ENCODE measurements at places on chromosomes 2 and 18. TPM values are rescaled to one million over a fixed set of nuclear protein-coding genes. Genes with fewer than 3 reads are reported as not detected.
A peak's percentile ranks its signal among the peaks of the same experiment; 100 is the strongest.

The CCL20 gene
- not detected for total RNA-seq

The ABHD1 gene
- total RNA-seq: 2.0 TPM

The ARHGAP28 gene
- 1.4 TPM for total RNA-seq

The HOXD3 gene
- 0.27 TPM for total RNA-seq

DNA sequence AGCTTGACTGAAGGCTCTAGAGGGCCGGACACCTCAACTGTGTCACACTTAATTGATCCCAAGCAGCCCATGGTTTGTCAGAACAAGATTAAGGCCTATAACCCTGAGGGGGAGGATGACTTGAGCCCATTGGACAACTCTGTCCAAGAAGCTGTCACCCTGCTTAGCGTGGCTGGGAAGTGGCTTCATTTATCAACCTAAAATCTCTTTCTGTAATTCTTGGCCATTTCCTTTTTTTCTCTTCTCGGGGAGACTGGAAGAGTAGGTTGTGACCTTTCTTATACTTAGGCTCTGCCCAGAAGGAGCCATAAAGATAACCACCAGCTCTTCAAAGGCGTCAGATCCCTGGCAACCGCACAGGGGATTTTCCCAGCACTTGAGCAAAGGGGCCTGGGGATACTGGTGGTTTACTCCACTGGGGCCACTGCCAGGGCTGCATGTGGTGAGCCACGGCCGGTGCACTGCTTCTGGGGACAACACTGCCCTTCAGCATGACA is 265.5 kb downstream of the CYRIA start:
- peak; percentile 76 for DNase-seq

DNA sequence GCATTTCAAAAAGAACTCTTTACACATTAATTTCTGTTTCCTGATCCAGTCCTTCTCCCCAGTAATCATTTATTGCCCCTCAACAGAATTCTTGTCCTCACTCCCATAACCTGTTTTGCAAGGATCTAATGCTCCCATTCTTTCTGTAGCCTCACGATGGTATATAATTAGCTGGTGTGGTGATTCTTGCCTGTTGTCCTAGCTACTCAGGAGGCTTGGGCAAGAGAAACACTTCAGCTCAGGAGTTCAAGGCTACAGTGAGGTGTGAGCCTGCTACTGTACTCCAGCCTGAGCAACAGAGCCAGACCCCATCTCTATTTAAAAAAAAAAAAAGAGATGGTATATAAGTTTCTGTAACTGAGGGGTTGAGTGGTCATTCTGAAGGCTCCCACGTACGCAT is 7.7 kb upstream of the TRAPPC8 start:
- DNase-seq: no peak

DNA sequence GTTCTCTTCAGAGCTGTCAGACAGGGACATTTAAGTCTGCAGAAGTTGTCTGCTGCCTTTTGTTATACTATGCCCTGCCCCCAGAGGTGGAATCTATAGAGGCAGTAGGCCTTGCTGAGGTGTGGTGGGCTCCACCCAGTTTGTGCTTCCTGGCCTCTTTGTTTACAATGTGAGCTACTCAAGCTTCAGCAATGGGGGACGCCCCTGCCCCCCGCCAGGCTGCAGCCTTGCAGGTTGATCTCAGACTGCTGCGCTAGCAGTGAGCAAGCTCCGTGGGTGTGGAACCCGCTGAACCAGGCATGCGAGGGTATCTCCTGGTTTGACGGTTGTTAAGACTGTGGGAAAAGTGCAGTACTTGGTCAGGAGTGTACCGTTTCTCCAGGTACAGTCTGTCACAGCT is 24.0 kb upstream of the PAIP2B start:
- DNase-seq: no peak

- DNase-seq: no peak
Measured at GRCh38 chr2:80392441-80392840, 87.9 kb upstream of the LRRTM1 start.

DNA sequence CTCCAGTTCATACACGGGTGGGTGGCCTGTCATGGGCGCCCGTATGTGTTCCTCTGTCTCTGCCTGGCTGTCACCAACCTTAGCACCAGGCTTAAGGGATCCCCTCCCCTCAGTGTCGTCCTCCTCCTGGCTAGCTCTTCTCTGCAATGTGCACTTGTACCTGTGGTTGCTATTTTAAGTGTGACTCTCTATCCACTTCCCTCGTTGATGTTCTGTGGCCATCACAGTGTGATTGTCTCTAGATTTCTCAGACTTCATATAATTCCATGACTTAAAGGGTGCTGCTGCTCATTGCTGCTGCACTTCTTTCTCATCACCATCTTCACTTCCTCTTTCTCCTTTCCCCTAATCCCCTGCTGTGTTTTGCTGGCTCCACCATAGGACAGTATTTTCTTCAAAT is 143.4 kb downstream of the EML6 start:
- no peak for DNase-seq

- DNase-seq: no peak
Measured at GRCh38 chr18:48036641-48037421, 106.4 kb upstream of the SMAD2 start.

DNA sequence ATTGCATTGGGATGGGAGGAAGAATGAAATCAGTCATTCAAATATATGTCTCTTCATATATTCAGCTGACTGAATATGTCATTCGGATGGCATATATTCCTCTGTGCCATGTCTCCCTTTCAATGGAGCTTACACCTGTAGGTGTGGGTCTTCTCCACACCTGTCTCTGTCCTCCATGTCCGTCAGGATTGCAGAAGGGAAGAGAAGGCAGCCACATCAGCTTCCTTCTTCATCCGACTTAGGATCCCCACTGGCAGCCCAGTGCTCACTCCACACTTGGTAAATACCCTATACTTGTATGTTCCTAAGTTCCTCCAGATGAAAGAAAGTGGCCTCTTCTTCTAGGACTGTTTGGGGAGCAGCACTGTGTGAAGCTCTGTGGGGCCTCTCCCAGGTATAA is 250.1 kb downstream of the BCL2 start:
- DNase-seq: no peak

- DNase-seq: no peak
Measured at GRCh38 chr2:26679867-26680266, 12.7 kb upstream of the KCNK3 start.

DNA sequence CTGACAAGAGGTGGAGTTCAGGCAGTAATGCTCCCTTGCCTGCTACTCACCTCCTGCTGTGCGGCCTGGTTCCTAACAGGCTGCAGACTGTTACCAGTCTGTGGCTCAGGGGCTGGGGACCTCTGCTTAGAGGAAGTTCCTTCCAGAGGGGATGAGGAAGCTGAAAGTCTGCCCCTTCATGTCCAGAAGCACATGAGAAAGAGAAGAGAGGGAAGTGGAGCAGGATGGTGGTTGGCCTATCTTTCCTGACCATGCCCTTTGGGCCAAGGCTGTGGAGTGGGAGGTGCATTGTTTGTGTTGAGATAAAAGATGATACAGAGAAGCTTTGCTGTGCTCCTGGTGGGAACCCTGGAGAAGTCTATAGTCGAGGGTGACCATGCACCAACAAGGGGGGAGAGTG is 112.5 kb downstream of the LPIN1 start:
- DNase-seq: no peak

DNA sequence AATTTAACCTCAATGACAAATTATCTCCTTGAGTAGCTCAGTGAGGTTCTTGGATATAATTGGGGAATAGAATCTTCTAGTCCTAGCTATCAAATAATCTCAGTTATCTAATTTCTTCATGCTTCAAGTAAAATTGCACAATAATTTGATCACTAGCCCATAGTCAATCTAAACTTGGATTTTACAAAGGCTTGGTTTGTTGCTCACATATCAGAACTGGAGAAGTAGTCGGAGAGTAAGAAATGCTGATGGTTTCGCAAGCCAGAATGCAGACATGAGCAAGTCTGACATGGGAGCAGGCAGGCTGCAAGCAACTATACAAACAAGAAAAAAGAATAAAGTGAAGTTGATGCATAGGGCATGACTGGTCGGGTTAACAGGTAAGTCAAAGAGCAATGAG is 11.7 kb upstream of the PDE11A start:
- DNase-seq: no peak

DNA sequence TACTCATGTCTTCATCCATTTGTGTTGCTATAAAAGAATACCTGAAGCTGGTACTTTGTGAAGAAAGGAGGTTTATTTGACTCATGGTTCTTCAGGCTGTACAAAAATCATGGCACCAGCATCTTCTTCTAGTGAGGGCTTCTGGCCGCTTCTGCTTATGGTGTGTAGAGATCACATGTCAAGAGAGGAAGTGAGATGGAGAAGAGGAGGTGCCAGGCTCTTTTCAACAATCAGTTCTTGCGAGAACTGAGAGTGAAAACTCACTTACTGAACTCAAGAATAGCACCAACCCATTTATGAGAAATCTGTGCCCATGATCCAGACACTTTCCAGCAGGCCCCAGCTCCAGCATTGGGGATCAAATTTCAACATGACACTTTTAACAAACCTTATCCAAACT is 30.0 kb upstream of the BARD1 start:
- DNase-seq: no peak

All from left ventricle myocardium superior (tissue), 1 donor.